Dermis blood vessel endothelial cell (primary cell): ENCODE measurements at places on chromosomes 7 and 10. TPM values are rescaled to one million over a fixed set of nuclear protein-coding genes. Genes with fewer than 3 reads are reported as not detected.

DNA sequence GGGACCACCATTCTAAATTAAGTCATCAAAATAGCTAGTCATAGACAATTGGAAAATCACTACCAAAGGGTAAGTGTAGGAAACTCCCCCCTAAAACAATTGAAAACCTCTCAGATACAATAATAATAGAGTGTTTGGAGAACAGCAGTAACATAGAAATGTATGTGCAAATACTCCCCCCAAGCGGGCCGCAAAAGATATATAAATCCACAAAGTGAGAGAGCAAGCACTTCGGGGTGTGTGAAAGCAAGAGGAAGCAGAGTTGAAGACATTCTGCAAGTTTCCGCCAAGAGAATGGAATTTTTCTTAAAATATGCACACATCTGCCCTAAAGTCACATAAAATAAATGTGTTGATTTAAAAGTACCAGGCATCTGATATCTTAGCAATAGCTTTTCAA is 33.3 kb downstream of the CHCHD3 start:
- DNase-seq: no peak

GRCh38 chr10:46546591-46547540 is 9.6 kb downstream of the GPRIN2 start:
- no peak for DNase-seq

DNA sequence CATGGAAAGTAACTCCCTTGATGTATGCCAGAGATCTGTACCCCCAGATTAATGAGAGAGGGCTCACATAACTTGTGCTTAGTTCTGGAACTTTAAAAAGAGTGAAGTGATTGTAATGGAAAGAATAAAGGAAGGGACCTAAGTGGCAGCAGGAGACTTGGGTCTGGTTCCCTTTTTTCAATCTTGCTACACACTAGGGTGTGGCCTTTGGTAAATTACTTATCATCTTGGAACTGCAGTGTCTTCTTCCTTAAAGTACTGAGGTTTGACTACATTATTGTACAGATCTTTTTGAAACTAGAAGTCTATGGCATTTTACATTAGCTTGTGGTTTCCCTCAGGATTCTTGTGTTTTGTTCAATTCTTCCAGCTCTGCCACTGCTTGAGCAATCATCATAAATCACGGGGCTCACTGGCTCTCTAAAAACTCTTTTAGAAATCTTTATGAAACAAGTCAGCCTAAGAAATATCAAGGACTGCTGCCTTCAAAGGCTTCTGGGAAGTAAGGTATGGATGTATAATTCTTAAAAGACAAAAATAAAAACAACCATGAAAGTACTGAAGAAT is 22.5 kb upstream of the CHRM2 start:
- DNase-seq: no peak

GRCh38 chr7:2379161-2379560 is 24.2 kb upstream of the CHST12 start:
- no peak for DNase-seq

DNA sequence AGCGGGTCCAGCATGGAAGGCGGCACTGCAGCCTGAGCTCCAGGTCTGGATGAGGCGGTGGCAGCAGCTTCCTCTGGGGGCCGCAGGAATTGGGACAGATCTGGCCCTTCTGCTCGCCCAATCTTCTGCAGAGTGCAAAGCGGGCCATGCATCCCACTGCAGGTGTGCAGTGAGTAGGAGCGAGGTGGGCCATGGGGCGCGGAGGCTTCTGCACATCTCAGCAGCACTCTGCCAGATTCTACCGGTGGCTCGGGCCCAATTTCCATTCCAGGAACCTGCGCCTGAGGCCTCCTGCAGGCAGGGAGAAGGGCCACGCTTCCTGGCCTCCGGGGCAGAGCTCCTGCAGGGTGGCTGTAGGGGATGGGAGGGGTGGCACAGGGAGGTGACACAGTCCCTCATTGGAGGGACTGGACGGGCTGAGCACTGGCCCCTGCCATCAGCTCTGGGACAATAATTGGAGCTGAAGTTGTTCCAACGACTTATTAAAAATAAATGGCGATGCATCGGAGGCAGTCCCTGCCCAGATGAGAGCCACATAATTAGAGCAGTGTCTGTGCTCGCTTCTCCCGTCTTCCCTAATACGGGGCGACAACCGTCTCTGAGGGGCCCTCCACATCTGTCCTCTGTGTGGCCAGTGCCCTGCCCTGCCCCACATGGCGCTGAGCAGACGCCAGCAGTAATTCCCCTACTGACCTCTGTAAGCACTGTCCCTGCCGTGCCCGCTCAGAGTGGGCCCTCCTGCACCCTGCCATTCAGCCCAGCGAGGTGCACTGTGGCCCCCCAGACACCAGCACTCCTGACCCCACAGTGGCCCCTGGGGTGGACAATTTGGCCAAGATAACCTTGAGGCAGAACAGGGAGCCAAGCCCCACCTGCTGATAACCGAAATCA is 197.5 kb downstream of the ELFN1 start:
- DNase-seq: no peak

- no peak for DNase-seq
Measured at GRCh38 chr7:151951672-151952338, 4.4 kb upstream of the GALNTL5 start.

- DNase-seq: no peak
Measured at GRCh38 chr10:34641913-34642558, 173.1 kb downstream of the PARD3 start.

DNA sequence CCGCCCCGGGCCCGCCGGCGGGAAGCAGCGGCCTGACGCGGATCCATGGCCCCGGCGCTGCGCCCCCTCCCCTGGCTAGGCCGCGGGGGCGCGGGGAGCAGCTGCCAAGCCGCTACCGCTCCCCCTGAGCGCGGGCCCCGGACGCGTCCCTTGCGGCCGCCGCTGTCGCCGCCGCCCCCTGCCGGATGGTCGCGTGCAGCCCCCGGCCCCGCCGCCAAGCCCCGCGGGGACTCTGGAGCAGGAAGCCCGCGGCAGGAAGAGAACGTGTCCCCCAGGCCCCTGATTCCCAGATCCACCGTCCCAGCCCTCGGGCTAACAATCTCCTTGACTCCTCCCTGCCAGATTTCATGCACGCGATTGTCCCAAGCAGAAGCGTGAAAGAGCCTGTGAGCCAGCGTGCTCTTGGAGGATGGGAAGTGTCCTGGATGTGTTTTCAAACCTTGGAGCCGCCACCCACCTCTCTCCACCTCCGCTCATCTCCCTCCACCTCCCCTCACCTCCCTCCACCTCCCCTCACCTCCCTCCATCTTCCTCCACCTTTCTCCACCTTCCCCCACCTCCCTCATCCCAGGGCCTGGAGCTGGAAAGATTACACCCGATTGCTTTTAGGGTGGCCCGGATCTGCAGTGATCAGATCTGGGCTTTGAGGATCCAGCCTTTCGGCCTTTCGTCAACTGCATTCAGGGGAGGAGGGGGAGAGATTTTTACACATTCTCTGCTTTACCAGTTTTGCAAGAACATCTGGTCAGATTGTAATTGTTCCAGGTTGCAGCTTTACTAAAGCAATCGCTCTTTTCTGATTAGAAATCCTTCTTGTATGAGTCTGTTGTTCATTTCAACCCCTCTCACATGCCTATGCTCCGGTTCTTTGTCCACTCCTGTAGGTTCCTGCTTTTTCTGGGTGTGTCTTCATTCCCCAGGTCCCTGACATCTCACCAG is 570 bp upstream of the PRTFDC1 start:
- DNase-seq: peak; percentile 40

GRCh38 chr7:153152801-153153422 is 393.4 kb downstream of the ACTR3B start:
- DNase-seq: no peak

GRCh38 chr10:522350-522749 is 167.1 kb downstream of the DIP2C start:
- no peak for DNase-seq

GRCh38 chr7:40815512-40815911 is 680.7 kb downstream of the SUGCT start:
- DNase-seq: no peak

- DNase-seq: no peak
Measured at GRCh38 chr7:8120390-8121058, 141.4 kb downstream of the ICA1 start.

- DNase-seq: no peak
Measured at GRCh38 chr7:66664590-66665293, 36.1 kb downstream of the KCTD7 start.

DNA sequence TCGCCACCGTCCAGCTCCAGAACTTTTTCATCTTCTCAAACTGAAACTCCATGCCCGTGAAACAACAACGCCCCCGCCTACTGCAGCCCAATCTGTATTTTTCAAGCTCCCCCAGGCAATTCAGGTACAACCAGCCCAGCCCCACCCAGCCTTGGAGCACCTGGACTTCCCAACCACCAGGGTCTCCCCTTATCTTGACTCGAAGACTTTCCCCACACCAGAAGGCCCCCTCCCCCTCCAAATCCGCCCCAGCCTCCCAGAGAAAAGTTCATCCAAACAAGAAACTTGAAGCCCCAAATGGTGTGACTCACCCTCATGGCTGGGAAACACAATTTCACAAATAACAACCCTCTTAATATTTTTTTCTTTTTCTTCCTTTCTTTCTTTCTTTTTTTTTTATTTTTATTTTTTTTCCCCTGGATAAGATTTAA is 10.6 kb downstream of the ZCCHC24 start:
- no peak for DNase-seq

- DNase-seq: no peak
Measured at GRCh38 chr10:22054961-22055360, 51.4 kb upstream of the DNAJC1 start.

DNA sequence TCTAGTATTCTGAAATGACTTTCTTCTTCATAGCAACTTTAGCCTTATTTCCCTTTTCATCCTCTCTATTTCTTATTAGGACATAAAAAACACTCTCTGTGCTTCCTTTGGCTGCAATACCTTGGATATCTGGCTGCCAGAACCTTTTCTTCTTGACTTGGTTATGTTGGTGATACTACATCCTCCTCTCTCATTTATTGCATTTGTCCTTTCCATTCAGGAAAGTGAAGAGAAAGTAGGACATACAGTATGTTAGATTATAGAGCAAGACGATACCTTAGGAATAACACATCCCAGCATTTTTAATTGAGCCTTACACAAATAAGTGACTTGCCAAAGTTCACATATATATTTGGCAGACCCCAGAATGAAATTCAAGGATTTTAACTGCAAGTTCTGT is 210.1 kb upstream of the PPP1R3A start:
- DNase-seq: no peak

DNA sequence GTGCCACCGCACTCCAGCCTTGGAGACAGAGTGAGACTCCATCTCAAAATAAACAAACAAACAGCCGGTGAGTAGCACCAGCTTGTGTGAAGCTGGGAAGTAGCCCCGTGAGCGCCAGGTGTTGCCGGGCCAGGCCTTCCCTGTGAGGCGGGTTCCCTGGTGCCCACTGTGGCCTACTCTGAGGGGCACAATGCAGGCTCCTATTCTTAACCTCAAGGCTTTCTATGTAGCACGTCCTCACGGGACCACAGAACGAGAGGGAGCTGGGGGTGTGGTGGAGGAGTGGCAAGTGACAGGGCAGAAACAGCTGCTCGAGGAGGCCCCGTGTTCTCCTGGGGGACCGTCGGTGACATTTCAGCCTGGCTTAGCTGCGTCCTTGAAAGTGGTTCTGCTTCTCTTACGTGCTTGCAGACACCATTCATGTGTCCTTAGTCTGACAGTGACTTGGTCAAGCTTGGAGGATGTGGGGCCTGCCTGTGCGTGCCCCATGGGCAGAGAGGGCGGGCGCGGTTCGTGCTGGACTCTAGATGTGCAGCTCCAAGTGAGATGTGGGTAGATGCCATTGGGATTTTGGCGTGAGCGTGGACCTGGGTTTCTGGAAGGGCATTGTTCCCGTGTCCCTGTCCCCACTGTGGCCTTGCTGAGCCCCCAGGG is 116.6 kb downstream of the NKX6-2 start:
- DNase-seq: no peak

- no peak for DNase-seq
Measured at GRCh38 chr10:29389493-29389892, 100.6 kb downstream of the LYZL1 start.

- no peak for DNase-seq
Measured at GRCh38 chr10:92062273-92062672, 138.7 kb downstream of the BTAF1 start.

DNA sequence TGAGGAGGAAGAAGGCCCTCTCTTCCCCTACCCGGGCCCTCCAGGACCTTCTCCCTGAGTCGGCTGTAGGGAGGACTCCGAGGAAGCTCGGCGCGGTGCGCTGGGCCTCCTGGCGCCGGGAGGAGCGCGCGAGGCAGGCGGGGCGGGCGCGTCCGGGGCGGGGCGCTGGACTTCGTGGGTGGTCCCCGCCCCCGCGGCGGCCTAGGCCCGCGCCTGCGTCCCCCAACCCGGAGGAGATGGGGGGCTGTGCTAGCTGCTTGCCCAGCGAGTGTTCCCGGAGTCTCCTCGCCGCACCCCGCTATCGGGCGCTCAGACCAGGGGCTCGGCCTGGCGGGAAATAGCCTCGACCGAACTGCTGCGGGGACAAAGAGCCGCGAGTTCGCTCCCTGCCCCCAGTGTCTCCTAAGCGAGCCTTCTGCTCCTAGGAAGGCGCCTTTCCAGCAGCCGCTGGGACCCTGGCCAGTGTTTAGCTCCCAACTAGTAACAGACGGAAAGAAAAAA is 19.2 kb upstream of the SMO start:
- DNase-seq: peak; percentile 37

- DNase-seq: no peak
Measured at GRCh38 chr10:78658645-78659597, 409.8 kb upstream of the ZMIZ1 start.

- DNase-seq: peak; percentile 71
Measured at GRCh38 chr7:37297546-37297945, 151.1 kb downstream of the ELMO1 start.

GRCh38 chr7:83996879-83997278 is 197.7 kb downstream of the SEMA3A start:
- no peak for DNase-seq

GRCh38 chr10:14131261-14131960 is 199.3 kb downstream of the FRMD4A start:
- no peak for DNase-seq

GRCh38 chr10:102412293-102412692 is 6.3 kb downstream of the PSD start:
- DNase-seq: no peak

Gene TRPV5
- not detected in 2 replicates for total RNA-seq

Gene MYO3A
- not detected in 2 replicates for total RNA-seq

Gene CFAP69
- total RNA-seq: 1.1 and 1.9 TPM in 2 replicates

Gene PAX4
- total RNA-seq: 0.09 TPM in 1 of 2 replicates, not detected in the other

Gene LHPP
- total RNA-seq: 4.9 and 7.1 TPM in 2 replicates

Gene LIPM
- not detected in 2 replicates for total RNA-seq

Gene FAM53B
- 30.5 and 36.5 TPM in 2 replicates for total RNA-seq

Gene IFIT5
- total RNA-seq: 12.4 and 20.3 TPM in 2 replicates

Gene FAM131B
- total RNA-seq: 0.23 and 0.51 TPM in 2 replicates

Gene SPAM1
- total RNA-seq: not detected in 2 replicates
